ENCODE measurements at places on chromosomes 16 and 17.

DNA sequence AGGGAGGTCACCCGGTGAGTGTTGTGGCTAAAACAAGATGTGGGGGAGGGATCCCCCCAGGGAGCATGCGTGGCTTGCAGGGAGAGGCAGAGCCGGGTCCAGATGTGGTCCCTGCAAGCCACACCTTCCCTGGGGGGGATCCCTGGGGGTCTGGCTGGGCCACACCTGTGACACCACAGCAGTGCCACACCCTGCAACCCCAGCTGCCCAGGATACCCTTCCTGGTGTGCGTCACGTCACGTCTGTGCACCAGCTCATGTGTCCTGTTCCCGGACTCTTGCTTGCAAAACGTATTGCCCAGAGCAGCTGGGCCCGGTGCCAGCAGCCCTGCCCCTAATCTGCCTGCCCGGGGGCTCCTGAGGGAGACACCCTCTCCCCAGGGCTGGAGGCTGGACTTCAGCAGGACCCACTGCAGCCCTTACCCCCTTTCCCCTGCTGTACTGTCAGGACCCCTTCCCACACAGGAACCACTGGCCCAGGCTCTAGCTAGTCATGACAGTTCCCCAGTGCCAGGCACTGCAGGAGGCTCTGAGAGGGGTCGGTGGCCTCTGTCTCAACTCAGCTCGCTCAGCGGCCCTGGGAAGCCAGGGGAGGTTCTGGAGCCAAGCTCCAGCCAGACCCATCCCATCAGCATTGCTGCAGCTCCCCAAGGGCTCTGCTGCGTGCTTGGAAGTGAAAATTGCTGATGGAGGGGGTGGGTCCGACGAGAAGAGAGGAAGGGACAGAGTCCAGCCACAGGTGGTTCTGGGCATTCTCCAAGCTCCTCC, 25.8 kb upstream of the ACSF3 start:
- no peak for DNase-seq

DNA sequence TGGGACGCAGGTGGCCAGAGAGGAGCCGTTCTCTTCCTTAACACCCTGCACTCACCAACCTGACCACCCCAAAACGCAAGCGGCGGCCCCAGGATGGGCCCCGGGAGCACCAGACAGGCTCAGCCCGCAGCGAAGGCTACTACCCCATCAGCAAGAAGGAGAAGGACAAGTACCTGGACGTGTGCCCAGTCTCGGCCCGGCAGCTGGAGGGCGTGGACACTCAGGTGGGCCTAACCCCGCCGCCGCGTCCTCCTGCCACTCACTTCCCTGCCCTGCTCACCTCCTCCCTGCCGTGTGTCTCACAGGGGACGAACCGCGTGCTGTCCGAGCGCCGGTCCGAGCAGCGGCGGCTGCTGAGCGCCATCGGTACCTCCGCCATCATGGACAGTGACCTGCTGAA, 4.6 kb upstream of the HSD3B7 start:
- no peak for DNase-seq

- DNase-seq = no peak
Observed at GRCh38 chr17:31609331-31609730, 217.9 kb downstream of the RAB11FIP4 start.

- no peak for DNase-seq
Observed at GRCh38 chr16:63361032-63361624, 1324.9 kb upstream of the CDH8 start.

GRCh38 chr17:81025741-81026129, 9.2 kb upstream of the BAIAP2 start:
- no peak for DNase-seq

DNA sequence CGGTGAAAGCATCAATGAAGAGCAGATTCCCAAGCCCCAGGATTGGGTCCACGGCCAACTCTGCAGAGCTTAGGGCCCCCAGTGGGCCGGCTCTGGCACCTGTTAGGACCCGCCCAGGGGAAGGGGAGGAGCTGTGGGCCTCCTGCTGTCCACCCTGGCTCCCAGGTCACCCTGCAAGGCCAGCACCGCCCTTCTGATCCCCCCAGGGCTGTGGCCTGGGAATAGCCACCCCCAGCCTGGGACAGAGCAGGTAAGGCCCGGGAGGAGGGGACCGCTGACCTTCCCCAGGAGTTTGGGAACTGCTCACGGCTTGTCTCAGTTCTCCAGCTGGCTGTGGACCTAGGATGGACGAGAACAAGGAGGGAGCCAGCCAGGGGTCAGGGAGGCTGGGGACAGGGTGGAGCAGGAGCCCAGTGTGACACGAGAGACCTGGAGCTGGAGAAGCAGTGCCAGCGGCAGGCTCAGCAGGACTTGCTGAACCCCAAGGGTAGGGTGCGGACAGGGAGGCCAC, 39.3 kb upstream of the SLC38A10 start:
- peak; percentile 20 for DNase-seq

- DNase-seq = no peak
Observed at GRCh38 chr17:76549215-76549518, 9.3 kb downstream of the PRCD start.

DNA sequence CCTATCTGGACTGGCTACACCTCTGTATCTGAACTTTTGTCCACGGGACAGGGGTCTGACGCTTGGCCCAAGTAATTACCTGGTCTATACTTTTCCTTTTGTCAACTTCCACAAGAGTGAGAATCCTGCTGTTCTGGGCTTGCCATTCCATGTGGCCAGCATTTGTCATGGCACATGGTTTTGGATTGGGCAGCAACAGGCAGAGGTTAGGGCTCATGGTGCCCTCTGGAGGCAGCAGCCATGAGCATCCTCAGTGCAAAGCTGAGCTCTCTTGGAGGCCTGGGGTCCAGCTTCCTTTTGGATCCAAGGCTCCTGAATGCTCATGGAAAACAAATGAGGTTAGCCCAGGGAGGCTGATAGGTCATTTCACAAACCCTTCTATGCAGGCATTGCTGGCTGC, 7.5 kb upstream of the EDC4 start:
- DNase-seq = no peak

DNA sequence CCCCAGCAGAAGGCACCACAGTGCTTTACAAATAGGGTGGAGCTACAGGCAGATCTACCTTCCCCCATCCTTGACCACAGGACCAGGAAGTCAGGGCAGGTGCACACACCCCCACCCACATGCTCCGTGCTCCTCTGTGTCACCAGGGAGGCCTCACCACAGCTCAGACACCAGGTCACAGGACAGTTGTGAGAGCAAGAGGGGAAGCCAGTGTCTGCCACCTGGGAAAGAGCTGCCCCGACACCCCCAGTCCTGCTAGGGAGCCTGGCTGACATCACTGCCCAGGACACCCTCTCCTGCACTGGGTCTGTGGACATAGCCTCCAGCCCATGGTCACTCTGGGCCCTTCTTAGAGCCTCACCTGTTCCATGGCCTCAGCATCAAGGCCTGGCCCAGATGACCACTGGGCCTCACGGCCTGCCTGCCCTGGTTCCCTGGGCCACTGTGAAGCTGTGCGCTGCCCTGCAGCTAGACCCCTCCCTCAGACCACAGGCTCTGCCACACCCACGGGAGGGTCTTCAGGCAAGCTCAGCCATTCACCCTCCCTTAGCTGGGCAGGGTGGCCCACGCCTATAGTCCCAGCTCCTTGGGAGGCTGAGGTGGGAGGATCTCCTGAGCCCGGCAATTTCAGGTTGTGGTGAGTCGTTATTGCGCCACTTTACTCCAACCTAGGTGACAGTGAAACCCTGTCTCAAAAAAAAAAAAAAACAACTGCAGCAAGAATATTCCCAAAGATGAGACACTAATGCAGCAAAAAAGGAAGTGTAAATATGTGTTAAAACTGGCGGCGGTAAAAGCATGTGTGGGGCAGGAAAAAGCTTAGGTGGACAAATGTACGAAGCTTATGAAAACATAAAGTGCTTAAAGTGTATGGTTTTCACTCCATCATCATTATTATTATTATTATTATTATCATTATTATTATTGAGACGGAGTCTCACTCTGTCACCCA, 14.2 kb downstream of the POLR3K start:
- peak; percentile 32 for DNase-seq

DNA sequence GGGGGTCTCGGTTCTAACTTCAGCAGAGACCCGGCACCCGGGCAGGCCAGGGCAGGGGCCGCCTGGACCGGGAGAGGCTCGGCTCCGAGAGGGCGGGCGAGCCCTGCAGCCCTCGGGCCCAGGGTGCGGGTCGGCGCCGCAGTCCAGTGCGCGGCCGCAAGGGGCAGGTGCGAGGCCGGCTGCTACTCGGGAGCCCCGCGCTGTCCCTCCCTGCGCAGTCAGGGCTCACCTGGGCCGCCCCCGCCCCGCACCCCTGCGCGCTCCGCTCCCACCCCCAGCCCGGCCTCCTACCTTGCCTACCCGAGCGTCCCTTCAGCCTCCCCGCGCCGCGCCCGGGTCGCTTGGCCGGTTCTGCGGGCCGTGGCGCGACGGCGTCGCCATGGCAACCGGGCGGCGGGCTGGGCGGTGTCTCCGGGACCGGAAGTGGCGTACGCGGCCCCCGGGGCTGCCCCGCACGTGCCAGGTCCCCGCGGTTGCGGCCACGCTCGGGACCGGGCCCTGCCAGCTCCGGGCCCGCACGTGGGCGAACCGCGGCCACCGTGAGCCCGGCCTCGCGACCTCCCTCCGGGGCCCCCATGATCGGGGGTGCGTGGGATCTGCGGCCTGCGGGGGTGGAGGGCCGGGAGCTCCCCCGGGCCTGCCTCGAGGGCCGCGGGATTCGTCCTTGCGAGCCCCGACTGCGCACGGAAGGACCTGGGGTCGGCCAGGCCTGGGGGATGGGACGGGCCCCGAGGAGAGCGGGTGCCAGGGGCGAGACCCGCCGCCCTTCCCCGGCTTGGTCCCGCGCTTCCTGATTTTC, at the start of gene CYB561:
Gene CYB561, minus strand, starts transcription at position 353 of the 799 bp plus-strand sequence. CDS start 8,759 bp downstream, outside the sequence.
- DNase-seq = peak; percentile 85

GRCh38 chr16:89589241-89589926, 13.8 kb downstream of the CPNE7 start:
- no peak for DNase-seq

GRCh38 chr16:75101635-75102034, 14.9 kb downstream of the LDHD start:
- no peak for DNase-seq

- no peak for DNase-seq
Observed at GRCh38 chr17:4142107-4142900, 526 bp downstream of the ZZEF1 start.

GRCh38 chr17:73660366-73660765, 16.1 kb upstream of the SDK2 start:
- no peak for DNase-seq
